ENCODE measurements at places on chromosomes 2 and 18.

- no peak for DNase-seq
Observed at GRCh38 chr2:241228860-241229516, 40.5 kb downstream of the ANO7 start.

GRCh38 chr2:122451040-122451439 is 695.6 kb downstream of the TSN start:
- DNase-seq = no peak

GRCh38 chr2:96549967-96550786 is 13.6 kb downstream of the ARID5A start:
- no peak for DNase-seq

DNA sequence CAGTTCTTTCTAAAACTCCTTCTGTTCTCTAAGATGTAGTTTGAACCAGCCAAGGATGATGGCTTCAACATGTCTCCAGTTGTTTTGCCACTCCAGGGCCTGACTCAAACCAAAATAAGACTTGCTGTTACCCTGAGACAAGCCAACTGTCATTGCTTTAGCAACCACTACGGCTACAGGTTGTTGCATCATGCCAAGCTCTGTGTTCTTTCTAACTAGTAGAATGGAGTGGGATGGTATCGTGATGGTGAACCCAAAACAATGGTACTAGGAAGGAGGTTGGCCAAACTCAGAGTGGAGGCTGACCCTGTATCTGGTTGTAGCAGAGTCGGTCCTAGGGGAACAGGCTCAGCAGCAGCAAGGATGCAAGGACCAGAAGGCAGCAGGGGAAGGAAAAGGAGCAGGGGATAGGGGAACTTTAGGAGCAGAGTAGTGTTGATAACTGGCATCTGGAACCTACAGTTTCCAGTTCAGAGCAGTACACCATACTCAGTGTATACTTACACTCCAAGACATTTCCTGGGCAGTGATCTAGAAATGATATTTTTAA is 51.6 kb downstream of the PDK1 start:
- DNase-seq = no peak

- DNase-seq = no peak
Observed at GRCh38 chr2:230594286-230594840, 118.3 kb upstream of the CAB39 start.

DNA sequence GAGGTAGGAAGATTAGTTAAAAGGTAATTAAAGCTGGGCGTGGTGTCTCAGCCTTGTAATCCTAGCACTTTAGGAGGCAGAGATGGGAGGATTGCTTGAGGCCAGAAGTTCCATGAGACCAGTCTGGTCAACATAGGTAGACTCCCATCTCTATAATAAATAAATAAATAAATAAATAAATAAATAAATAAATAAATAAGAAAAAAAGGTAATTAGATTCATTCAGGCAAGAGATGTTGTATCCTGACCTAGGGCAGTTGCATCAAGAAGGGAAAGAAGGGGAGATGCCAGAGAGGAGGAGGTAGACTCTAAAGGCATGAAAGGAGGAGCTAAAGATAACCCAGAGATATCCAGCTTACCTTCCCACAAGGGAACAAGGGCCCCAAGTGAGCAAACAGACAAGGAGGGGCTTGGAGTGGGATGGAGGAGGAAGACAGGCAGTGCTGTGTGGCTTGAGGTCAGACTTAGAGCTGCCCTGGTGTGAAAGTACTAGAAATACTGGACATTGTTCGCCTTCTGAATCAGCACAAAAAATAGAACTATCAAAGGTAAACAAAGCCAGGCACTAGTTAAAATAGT is 7.4 kb upstream of the RAB1A start:
- no peak for DNase-seq
